ENCODE measurements at places on chromosomes 6 and 20. TPM values are rescaled to one million over a fixed set of nuclear protein-coding genes. Genes with fewer than 3 reads are reported as not detected.

GRCh38 chr6:97632341-97632740 is 349.3 kb upstream of the MMS22L start:
- no peaks in the 10 kb centered on the region for H3K4me1 ChIP-seq
- H3K27ac ChIP-seq: no peak overlapping the region
- no peaks in the 10 kb centered on the region for H3K36me3 ChIP-seq
- no peaks in the 10 kb centered on the region for H3K27me3 ChIP-seq

GRCh38 chr6:144190593-144190992 is 40.3 kb downstream of the STX11 start:
- H3K4me3 ChIP-seq: no peak overlapping the region
- H3K36me3 ChIP-seq: no peaks in the 10 kb centered on the region
- H3K27me3 ChIP-seq: no peaks in the 10 kb centered on the region
- H3K4me1 ChIP-seq: no peaks in the 10 kb centered on the region
- no peak for DNase-seq

DNA sequence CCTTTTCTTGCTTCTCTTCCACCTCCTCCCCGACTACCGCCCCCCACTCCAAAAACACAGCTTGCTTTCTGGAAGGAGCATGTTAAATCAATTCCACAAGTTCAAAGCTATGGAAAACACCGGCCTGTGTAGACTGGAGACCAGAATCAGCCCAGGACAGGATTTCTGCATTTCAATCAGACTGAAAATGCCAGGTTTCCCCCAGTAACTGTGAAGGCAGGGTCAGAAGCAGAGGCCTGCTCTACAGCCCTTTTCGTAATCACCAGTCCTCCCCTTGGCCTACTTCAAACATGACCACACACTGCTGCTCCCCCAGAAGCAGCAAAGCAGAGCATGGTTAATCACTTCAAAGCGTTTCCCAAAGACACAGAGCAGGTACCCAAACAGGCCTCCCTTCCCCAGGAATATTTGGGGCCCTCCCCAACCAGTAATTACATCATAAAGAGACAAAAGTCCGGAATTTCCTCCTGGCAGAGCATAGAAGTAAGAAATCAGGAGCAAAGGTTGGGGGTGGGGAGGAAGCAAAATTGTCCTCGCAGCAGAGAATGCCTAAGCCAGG is 38.4 kb downstream of the ZMYND8 start:
- H3K27ac ChIP-seq: peak overlapping the region; percentile 92
- H3K4me3 ChIP-seq: peak overlapping the region; percentile 51
- H3K27me3 ChIP-seq: no peaks in the 10 kb centered on the region
- peaks cover 95% of the 10 kb centered on the region for H3K4me1 ChIP-seq
- DNase-seq: no peak

GRCh38 chr20:19361790-19362189 is 149.3 kb downstream of the SLC24A3 start:
- no peaks in the 10 kb centered on the region for H3K4me1 ChIP-seq
- H3K36me3 ChIP-seq: no peaks in the 10 kb centered on the region
- no peaks in the 10 kb centered on the region for H3K27me3 ChIP-seq
- no peak for DNase-seq
- no peak overlapping the region for H3K4me3 ChIP-seq
- no peak overlapping the region for H3K27ac ChIP-seq

GRCh38 chr6:143485967-143486366 is 25.6 kb downstream of the FUCA2 start:
- DNase-seq: no peak
- no peaks in the 10 kb centered on the region for H3K4me1 ChIP-seq
- no peak overlapping the region for H3K27ac ChIP-seq
- H3K27me3 ChIP-seq: no peaks in the 10 kb centered on the region
- H3K4me3 ChIP-seq: no peak overlapping the region
- H3K36me3 ChIP-seq: no peaks in the 10 kb centered on the region

- no peak overlapping the region for H3K4me3 ChIP-seq
- DNase-seq: no peak
- H3K27me3 ChIP-seq: peaks cover 20% of the 10 kb centered on the region
- H3K36me3 ChIP-seq: no peaks in the 10 kb centered on the region
- no peaks in the 10 kb centered on the region for H3K4me1 ChIP-seq
Measured at GRCh38 chr6:13903364-13903763, 21.4 kb upstream of the RNF182 start.

DNA sequence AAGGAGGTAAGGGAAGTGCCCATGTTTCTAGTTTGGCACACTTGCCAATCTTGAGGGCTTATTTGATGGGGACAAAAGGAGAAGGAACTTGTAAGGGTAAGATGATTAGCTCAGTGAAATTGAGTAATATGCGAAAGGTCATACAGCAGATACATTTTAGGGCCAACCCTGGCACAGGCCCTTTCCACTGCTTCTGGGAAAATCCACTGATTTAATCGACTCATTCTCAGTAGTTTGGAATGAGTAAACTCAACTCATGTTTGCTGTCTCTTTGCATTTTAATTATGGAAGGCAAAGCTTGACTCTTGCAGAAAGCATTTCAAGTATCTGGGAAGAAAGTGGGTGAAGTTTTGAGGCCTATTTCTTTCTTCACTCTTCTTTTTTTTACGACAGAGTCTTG is 20.0 kb downstream of the PHF20 start:
- no peak overlapping the region for H3K27ac ChIP-seq
- no peak overlapping the region for H3K4me3 ChIP-seq
- H3K4me1 ChIP-seq: no peaks in the 10 kb centered on the region
- H3K27me3 ChIP-seq: no peaks in the 10 kb centered on the region
- no peak for DNase-seq

- no peaks in the 10 kb centered on the region for H3K36me3 ChIP-seq
- H3K4me3 ChIP-seq: no peak overlapping the region
- peaks cover 23% of the 10 kb centered on the region for H3K4me1 ChIP-seq
- no peak overlapping the region for H3K27ac ChIP-seq
- no peaks in the 10 kb centered on the region for H3K27me3 ChIP-seq
- DNase-seq: no peak
Measured at GRCh38 chr6:7148100-7148822, 40.5 kb downstream of the RREB1 start.

DNA sequence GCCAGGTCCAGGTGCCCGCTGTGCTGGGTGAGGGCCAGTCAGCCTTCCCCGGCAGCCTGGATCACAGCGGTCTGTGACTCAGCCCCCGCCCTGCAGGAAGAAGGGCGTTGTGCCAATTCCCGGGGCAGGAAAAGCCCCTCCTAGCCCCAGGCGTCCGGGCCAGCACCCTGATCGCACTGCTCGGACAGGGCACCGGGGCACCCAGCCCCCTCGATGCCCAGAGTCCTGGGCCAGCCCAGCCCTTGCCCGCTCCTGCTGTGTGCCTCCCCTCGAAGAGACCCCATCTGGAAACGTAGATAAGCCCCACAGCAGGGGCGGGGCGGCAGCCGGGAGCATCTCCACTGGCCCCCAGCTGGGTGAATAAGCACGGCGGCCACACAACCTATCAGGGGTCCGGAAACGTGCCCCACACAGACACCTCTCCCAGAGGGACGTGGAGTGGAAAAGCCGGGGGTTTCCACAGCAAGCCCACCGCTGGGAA is 9.9 kb downstream of the LAMA5 start:
- no peak for DNase-seq
- H3K4me1 ChIP-seq: peaks cover 61% of the 10 kb centered on the region
- H3K4me3 ChIP-seq: no peak overlapping the region
- H3K36me3 ChIP-seq: peaks cover under 1% of the 10 kb centered on the region

GRCh38 chr6:63245909-63246308 is 34.6 kb downstream of the FKBP1C start:
- no peaks in the 10 kb centered on the region for H3K36me3 ChIP-seq
- H3K27me3 ChIP-seq: no peaks in the 10 kb centered on the region
- H3K4me3 ChIP-seq: no peak overlapping the region

- H3K4me3 ChIP-seq: no peak overlapping the region
- no peak for DNase-seq
- no peaks in the 10 kb centered on the region for H3K36me3 ChIP-seq
- H3K27me3 ChIP-seq: no peaks in the 10 kb centered on the region
- peaks cover 4% of the 10 kb centered on the region for H3K4me1 ChIP-seq
- H3K27ac ChIP-seq: no peak overlapping the region
Measured at GRCh38 chr6:34381081-34381480, 11.4 kb downstream of the NUDT3 start.

GRCh38 chr6:2918936-2919335 is 15.8 kb upstream of the SERPINB9 start:
- no peak overlapping the region for H3K4me3 ChIP-seq
- no peaks in the 10 kb centered on the region for H3K27me3 ChIP-seq
- H3K36me3 ChIP-seq: no peaks in the 10 kb centered on the region
- no peak for DNase-seq
- no peaks in the 10 kb centered on the region for H3K4me1 ChIP-seq

GRCh38 chr6:33714385-33715040 is 3.0 kb upstream of the UQCC2 start:
- no peak overlapping the region for H3K4me3 ChIP-seq
- H3K27me3 ChIP-seq: no peaks in the 10 kb centered on the region
- H3K36me3 ChIP-seq: no peaks in the 10 kb centered on the region
- H3K4me1 ChIP-seq: peaks cover 27% of the 10 kb centered on the region
- no peak for DNase-seq

DNA sequence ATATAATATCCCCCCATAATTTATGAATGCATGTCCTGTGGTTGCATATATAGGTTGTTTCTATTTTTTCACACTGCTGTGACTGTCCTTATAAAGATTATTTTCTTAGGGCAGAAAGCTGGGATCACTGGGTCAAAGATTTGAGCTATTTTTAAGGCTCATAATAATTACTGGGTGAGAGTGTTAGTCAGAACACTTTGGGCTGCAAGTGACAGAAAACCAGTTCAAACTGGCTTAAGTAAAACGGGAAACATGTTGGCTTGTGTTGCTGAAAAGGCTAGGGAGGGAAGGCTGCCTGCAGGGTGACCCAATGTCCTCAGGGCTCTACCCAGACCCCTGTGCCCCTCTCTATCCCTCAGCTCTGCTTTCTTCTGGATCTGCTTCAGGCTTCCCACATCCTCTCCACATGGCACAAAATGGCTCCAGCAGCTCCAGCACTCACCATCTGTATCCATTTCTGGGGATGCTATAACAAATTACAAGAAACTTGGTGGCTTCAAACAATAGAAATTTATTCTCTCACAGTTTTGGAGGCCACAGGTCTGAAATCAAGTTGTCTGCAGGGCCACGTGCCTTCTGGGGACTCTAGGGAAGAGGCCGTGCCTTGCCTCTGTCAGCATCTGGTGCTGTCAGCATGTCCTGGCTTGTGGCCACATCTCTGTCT is 33.1 kb upstream of the MLN start:
- DNase-seq: no peak
- H3K4me3 ChIP-seq: no peak overlapping the region
- no peak overlapping the region for H3K27ac ChIP-seq
- H3K27me3 ChIP-seq: no peaks in the 10 kb centered on the region
- H3K36me3 ChIP-seq: no peaks in the 10 kb centered on the region
- H3K4me1 ChIP-seq: peaks cover 21% of the 10 kb centered on the region

GRCh38 chr6:32445321-32445854 is 5.7 kb downstream of the HLA-DRA start:
- DNase-seq: no peak
- H3K4me3 ChIP-seq: no peak overlapping the region
- H3K27ac ChIP-seq: no peak overlapping the region
- no peaks in the 10 kb centered on the region for H3K27me3 ChIP-seq

DNA sequence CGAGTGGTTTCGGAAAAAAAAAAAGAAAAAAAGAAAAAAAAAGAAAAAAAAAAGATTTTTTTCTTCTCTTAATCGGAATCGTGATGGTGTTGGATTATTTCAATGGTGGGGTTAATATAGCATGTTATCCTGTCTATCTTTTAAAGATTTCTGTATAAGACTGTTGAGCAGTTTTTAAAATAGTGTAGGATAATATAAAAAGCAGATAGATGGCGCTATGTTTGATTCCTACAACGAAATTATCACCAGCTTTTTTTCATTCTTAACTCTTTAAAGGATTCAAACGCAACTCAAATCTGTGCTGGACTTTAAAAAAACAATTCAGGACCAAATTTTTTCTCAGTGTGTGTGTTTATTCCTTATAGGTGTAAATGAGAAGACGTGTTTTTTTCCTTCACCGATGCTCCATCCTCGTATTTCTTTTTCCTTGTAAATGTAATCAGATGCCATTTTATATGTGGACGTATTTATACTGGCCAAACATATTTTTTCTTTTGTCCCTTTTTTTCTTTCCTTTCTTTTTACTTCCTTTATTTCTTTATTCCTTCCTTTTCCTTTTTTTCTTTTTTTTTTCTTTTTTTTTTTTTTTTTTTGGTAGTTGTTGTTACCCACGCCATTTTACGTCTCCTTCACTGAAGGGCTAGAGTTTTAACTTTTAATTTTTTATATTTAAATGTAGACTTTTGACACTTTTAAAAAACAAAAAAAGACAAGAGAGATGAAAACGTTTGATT is 3.6 kb downstream of the SOX4 start:
- H3K36me3 ChIP-seq: peaks cover 9% of the 10 kb centered on the region
- H3K27ac ChIP-seq: peak overlapping the region; percentile 87
- no peaks in the 10 kb centered on the region for H3K27me3 ChIP-seq
- H3K4me1 ChIP-seq: peaks cover 4% of the 10 kb centered on the region
- peak overlapping the region; percentile 81 for H3K4me3 ChIP-seq

DNA sequence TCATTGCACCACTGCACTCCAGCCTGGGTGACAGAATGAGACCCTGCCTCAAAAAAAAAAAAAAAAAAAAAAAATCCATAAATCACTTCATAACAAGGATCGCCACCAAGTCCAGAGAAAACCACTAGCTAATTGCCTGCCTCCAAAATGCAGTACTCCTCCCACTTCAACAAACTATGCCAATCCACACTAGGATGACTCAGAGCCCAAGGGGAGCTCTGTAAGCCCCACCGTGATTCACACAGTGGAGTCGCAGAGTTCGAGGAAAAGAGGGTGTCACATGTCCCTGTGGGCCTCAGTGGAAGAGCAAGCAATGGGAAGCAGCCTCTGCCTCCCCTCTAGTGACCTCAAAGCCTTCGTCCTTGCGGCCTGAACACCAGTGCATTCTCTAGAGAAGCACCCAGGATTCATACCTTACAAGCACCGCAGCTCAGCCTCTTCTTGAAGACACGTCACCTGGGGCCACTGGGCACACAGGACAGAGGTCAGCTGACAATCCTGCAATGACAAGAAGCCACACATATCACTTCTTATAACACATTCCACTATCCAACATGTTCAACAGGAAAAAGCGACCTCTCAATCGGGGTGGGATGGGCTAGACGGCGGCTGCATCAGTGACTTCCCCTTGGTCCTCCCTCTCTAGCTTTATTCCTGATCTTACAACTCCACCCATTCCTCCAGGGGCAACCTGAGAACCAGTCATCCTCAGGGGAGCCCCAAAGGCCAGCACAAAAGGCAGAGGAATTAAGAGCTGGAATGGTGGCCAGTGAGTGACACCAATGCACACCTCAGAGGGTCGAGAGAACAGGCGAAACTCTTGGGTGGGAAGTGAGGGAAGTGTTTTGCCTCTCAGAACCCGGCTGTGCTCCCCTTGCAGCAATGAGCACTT is 8.9 kb downstream of the SNHG17 start:
- no peak for DNase-seq
- H3K4me3 ChIP-seq: no peak overlapping the region
- H3K27ac ChIP-seq: no peak overlapping the region
- peaks cover 90% of the 10 kb centered on the region for H3K36me3 ChIP-seq
- H3K27me3 ChIP-seq: no peaks in the 10 kb centered on the region

GRCh38 chr20:63149531-63150192 is 66.3 kb downstream of the YTHDF1 start:
- no peaks in the 10 kb centered on the region for H3K4me1 ChIP-seq
- no peak overlapping the region for H3K27ac ChIP-seq
- peaks cover 9% of the 10 kb centered on the region for H3K27me3 ChIP-seq
- no peak for DNase-seq
- H3K4me3 ChIP-seq: no peak overlapping the region

Gene POU5F1
- 1.9 TPM for total RNA-seq

Gene SIRPB1
- total RNA-seq: 1.9 TPM

Gene SLC25A27
- 10.7 TPM for total RNA-seq

Gene KIAA1755
- total RNA-seq: not detected

Gene NRSN2
- total RNA-seq: 1.9 TPM

Gene C6orf89
- total RNA-seq: 32.9 TPM

Gene GTF2H4
- 59.7 TPM for total RNA-seq

Gene PPP1R3G
- 0.27 TPM for total RNA-seq

Gene SPAG4
- 6.2 TPM for total RNA-seq
